Thymus (tissue), 14 donors: ENCODE measurements at places on chromosomes 4 and X. TPM values are rescaled to one million over a fixed set of nuclear protein-coding genes. Genes with fewer than 3 reads are reported as not detected.

Gene NLRP2B
- 0.02 TPM for polyA plus RNA-seq

Gene TCEAL6
- 0.02 TPM for polyA plus RNA-seq

Gene ZNF185
- 5.9 TPM for polyA plus RNA-seq

Gene OTC
- 0.11 TPM for polyA plus RNA-seq

Gene MAGEH1
- polyA plus RNA-seq: 97.3 TPM

Gene GLOD5
- polyA plus RNA-seq: 0.07 TPM

Gene BGN
- polyA plus RNA-seq: 21.6 TPM

Gene FAAH2
- 34.6 TPM for polyA plus RNA-seq

Gene SLC10A4
- 0.39 TPM for polyA plus RNA-seq

Gene ARHGEF6
- polyA plus RNA-seq: 37.2 TPM

Gene DCAF12L2
- polyA plus RNA-seq: 0.14 TPM

Gene SCLT1
- polyA plus RNA-seq: 16.9 TPM

Gene AMTN
- polyA plus RNA-seq: 1.4 TPM

Gene GSX2
- polyA plus RNA-seq: 0.14 TPM

Gene MXRA5
- polyA plus RNA-seq: 2.1 TPM

Gene FABP2
- polyA plus RNA-seq: 1.9 TPM

Gene PPARGC1A
- 3.1 TPM for polyA plus RNA-seq

Gene NEUROG2
- polyA plus RNA-seq: 0.02 TPM

Gene ATP2B3
- polyA plus RNA-seq: 0.02 TPM

Gene VCX
- polyA plus RNA-seq: not detected

Gene GPR173
- 1.5 TPM for polyA plus RNA-seq

Gene MCTS1
- polyA plus RNA-seq: 62.1 TPM

Gene DGKK
- polyA plus RNA-seq: 0.11 TPM

Gene STPG2
- polyA plus RNA-seq: 0.16 TPM

Gene EREG
- 0.48 TPM for polyA plus RNA-seq

Gene ADRA2C
- 4.4 TPM for polyA plus RNA-seq

Gene UGT2A3
- 0.09 TPM for polyA plus RNA-seq
